Left lung (tissue), 14 donors: ENCODE measurements at places on chromosomes 2 and 18. TPM values are rescaled to one million over a fixed set of nuclear protein-coding genes. Genes with fewer than 3 reads are reported as not detected.

DNA sequence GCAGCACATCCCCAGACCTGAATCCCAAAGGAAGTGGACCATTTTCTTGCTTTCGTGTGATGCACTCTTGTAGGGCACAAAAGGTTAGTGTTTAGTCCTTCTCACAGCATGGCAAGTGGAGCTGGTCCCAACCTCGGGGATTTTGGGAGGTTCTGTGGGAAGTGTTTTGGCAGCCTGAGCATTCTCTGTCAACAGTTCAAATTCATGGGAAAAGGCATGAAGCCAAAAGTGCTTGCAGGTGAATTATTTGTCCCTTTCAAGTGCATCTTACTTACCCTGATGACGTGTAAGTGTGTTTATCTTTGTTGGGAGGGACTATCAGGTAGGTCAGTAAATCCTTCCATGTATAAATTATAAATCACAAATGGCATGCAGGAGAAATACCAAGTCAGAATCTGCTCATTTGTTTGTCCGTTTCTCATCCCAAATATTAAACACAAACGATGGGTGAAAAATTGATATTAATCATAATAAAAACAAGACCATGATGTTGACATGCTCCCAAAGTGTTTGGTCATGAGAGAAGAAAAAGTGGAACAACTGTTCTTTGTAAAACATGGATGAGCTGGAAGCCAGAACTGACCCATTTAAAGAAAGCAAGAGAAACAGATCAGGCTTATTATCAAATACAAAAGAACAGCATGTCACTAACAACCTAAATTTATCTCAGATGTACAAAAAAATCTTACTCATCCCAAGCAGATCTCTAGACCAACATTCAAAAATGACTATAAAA lies 57.6 kb downstream of the EPHA4 start:
- no peak overlapping the region for H3K4me3 ChIP-seq
- no peaks in the 10 kb centered on the region for H3K27me3 ChIP-seq
- no peaks in the 10 kb centered on the region for H3K36me3 ChIP-seq
- H3K27ac ChIP-seq = no peak overlapping the region

CCDC141 gene
- total RNA-seq = 22.5 TPM

UCN gene
- 2.6 TPM for total RNA-seq

DNA sequence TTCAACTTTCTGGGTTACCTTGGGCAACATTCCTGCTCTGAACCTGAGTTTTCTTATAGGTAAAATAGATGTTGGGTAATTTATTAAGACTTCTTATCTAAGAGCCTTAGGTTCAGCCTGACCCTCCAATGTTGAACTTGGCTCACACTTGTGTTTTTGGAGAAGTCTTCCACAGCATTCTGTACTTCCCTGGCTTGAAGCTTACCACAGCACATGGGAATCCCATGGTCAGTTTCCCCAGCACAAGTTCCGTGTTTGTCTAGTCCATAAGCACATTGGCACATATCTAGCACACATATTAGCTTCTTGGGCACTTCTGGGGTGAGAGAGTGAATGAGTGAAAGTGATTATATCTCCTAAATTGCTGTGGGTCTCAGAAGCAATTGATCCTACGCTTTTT lies 782.5 kb upstream of the HS6ST1 start:
- H3K4me1 ChIP-seq = no peaks in the 10 kb centered on the region
- no peak overlapping the region for H3K4me3 ChIP-seq
- no peak for DNase-seq
- no peak overlapping the region for H3K27ac ChIP-seq
- H3K27me3 ChIP-seq = no peaks in the 10 kb centered on the region
- no peaks in the 10 kb centered on the region for H3K36me3 ChIP-seq

DNA sequence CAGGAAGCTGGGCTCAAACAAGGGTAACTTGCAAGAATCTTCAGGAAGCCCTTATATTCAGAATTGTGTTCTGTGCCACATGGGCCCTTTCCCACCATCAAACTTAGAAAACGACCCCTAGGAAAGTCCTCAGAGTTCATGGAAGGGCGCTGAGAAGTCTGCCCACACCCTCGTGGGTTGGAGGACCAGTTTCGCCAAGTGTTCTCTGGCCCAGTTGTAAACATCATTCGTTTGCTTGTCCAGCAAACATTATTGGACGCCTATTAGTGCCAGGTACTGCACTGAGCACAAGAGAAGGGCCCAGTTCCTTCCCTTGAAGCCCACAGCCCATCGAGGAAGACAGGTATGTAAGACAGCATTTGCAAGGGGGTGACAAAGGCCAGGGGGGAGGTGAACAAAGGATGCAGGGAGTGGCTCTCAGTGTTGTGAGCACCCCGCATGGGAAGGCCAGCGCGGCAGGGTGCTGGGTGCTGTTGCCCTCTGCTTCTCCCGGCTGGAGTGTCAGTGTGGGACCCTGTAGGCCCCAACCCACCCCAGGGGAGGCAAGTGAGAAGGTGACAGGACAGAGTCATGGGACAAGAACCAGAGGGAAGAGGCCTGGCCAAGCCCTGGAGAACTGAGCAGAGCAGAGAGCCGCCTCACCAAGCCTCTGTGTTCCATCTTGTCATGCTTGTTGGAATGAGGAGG lies 60.2 kb upstream of the ALPP start:
- H3K27me3 ChIP-seq = no peaks in the 10 kb centered on the region
- peaks cover 8% of the 10 kb centered on the region for H3K4me1 ChIP-seq
- no peak overlapping the region for H3K4me3 ChIP-seq
- no peak for DNase-seq
- no peaks in the 10 kb centered on the region for H3K36me3 ChIP-seq

TNFRSF11A gene
- 4.7 TPM for total RNA-seq

DNA sequence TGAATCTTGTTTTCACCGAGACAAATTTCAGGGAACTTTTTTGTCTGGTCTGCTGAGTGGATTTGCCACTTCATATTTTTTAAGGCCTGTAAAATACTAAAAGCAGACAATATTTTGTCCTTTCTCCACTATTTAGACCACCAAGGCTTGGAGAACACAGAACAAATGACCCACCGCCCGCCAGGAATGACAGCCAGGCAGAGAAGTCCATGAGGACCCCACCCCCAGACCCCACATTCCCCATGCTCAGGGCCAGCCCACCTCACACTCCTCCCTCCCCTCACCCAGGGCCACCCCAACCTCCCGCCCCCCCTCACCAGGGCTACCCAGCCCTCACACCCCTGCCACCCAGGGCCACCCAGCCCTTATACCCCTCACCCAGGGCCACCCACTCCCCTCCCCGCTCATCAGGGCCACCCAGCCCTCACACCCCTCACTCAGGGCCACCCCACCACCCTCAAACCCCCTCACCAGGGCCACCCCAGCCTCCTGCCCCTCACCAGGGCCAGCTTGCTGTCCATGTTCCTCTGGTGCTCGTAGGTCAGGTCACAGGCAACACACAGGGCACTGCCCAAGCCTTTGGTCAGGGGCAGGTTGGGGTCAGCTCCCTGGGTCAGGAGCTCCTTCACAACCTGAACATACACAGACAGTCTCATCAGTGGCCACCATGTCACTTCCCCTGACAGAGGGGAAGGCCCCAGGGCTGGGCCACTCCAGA lies 50.6 kb downstream of the ANKMY1 start:
- no peak overlapping the region for H3K4me3 ChIP-seq
- no peaks in the 10 kb centered on the region for H3K4me1 ChIP-seq
- peaks cover 11% of the 10 kb centered on the region for H3K36me3 ChIP-seq
- no peak for DNase-seq
- H3K27ac ChIP-seq = no peak overlapping the region

GRCh38 chr2:27074738-27075565 lies 3.5 kb upstream of the EMILIN1 start:
- peaks cover 79% of the 10 kb centered on the region for H3K4me1 ChIP-seq
- H3K4me3 ChIP-seq = no peak overlapping the region
- no peaks in the 10 kb centered on the region for H3K27me3 ChIP-seq
- peak; percentile 64 for DNase-seq
- peak overlapping the region; percentile 92 for H3K27ac ChIP-seq

DNA sequence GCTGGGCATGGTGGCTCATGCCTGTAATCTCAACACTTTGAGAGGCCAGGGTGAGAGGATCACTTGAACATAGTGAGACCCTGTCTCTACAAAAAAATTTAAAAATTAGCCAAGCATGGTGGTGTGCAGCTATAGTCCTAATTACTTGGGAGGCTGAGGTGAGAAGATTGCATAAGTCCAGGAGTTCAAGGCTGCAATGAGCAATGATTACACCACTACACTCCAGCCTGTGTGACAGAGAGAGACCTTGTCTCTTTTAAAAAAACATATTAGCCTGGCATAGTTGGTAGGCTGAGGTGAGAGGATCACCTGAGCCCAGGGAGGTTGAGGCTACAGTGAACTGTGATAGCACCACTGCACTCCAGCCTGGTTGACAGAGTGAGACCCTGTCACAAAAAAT lies 13.7 kb downstream of the TRAPPC8 start:
- no peak overlapping the region for H3K27ac ChIP-seq
- H3K36me3 ChIP-seq = no peaks in the 10 kb centered on the region
- no peak overlapping the region for H3K4me3 ChIP-seq
- H3K4me1 ChIP-seq = peaks cover 7% of the 10 kb centered on the region
- no peaks in the 10 kb centered on the region for H3K27me3 ChIP-seq
- DNase-seq = no peak

DNA sequence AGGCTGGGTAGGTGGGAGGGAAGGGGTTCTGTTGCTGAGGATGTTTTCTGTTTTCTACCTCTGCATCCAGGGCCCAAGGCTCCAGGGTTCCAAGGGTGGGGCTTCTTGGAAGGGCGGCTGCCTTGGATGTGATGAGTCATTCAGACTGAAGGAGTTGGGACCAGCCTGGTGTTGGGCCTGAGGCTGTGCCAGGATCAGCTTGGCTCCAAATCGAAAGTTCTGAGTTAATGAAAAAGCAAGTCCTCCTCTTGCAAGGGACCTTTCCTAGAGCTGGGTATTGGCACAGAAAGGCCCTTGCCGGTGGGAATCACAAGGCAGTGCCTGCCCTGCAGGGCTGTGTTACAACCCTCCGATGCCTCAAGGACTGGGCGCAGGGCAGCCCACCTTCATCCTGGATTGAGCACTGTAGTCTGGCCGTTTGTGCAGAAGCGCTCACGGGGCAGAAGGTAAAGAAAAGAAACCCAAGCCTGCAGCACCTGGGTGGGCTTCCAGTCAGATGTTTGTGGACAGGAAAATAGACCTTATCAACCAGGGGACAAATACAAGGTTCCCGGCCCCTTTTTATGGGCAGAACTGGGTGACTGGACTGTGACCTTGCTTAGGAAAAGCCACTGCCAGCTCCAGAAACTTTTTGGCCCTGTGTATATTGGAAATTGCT lies 52.5 kb upstream of the MCFD2 start:
- no peaks in the 10 kb centered on the region for H3K36me3 ChIP-seq
- H3K4me1 ChIP-seq = peaks cover 29% of the 10 kb centered on the region
- H3K27ac ChIP-seq = peak overlapping the region; percentile 88

DNA sequence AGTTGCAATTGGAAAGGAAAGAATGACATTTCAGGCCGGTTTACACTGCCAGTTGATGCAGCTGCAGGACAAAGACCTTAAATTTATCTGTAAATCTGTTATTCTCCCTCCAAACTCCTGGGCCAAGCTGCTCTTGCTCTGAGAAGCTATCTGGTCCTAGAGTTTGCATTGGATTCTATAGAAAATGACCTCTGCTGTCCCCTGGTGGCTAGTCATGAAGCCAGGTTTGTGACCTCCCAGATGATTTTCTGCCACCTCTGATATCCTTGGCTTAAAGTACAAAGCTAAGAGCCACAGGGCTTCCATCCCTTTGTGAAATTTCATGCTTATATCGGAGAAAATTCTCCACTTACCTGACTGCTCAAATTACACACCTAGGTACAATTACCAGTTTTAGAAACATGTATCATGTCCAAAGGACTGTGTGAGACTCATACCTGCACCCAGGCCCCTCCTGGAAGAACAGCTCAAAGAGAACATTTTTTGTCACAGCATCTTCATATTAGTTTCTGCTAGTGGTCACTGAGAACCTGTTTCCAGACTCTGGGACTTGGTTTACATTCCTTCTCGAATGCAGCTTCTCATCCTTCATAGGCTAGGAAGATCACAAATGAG lies 28.9 kb upstream of the IER3IP1 start:
- H3K27me3 ChIP-seq = peaks cover 18% of the 10 kb centered on the region
- no peaks in the 10 kb centered on the region for H3K4me1 ChIP-seq
- H3K4me3 ChIP-seq = no peak overlapping the region
- H3K36me3 ChIP-seq = no peaks in the 10 kb centered on the region
- H3K27ac ChIP-seq = no peak overlapping the region

DNA sequence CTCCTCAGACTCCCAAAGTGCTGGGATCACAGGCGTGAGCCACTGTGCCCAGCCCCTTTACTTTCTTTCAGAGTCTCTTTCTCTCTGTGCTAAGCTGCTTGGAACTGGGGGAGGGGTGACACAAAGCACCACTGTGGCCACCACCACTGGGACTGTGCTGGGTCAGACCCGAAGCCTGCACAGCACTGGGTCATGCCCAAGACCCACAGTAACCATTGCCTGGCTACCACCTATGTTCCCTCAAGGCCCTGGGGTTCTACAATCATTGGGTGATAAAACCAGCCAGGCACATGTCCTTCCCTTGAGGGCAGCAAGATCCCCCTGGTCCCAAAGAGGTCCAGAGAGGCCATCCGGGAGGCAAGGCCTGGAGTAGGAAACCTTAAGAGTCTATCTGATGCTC lies 9.1 kb upstream of the CAB39 start:
- no peak overlapping the region for H3K4me3 ChIP-seq
- no peaks in the 10 kb centered on the region for H3K36me3 ChIP-seq
- no peak overlapping the region for H3K27ac ChIP-seq
- DNase-seq = no peak
- no peaks in the 10 kb centered on the region for H3K4me1 ChIP-seq

DNA sequence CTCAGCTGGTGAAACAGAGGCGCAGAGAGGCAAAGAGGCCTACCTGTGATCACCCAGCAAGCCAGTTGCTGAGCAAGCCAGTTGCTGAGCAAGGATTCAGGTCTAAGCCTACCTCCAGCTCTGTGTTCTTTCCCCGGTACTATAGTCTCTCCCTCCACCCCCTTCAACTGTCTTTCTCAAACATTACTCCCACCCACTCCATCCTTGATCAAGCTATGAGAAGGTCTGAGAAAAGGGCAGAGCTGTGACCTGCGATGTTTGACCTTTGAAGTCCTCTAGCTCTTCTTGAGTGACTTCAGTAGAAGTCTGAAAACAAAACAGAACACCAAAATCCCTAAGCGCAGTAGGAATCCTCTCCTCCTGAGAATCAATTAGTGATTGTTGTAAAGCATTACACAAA lies 665.2 kb upstream of the ID2 start:
- no peak overlapping the region for H3K27ac ChIP-seq
- no peak overlapping the region for H3K4me3 ChIP-seq
- no peaks in the 10 kb centered on the region for H3K36me3 ChIP-seq

GRCh38 chr18:75544051-75544481 lies 116.6 kb upstream of the SMIM21 start:
- H3K27ac ChIP-seq = no peak overlapping the region
- no peaks in the 10 kb centered on the region for H3K27me3 ChIP-seq
- no peaks in the 10 kb centered on the region for H3K4me1 ChIP-seq
- no peaks in the 10 kb centered on the region for H3K36me3 ChIP-seq
- H3K4me3 ChIP-seq = no peak overlapping the region

CYP27A1 gene
- total RNA-seq = 77.9 TPM

GRCh38 chr2:119809339-119810048 lies 49.8 kb downstream of the PTPN4 start:
- H3K36me3 ChIP-seq = no peaks in the 10 kb centered on the region
- DNase-seq = no peak
- H3K27me3 ChIP-seq = no peaks in the 10 kb centered on the region
- H3K27ac ChIP-seq = no peak overlapping the region
- peaks cover 8% of the 10 kb centered on the region for H3K4me1 ChIP-seq

PSTPIP2 gene
- 21.8 TPM for total RNA-seq
